ENCODE measurements at places on chromosomes 12 and 14.

DNA sequence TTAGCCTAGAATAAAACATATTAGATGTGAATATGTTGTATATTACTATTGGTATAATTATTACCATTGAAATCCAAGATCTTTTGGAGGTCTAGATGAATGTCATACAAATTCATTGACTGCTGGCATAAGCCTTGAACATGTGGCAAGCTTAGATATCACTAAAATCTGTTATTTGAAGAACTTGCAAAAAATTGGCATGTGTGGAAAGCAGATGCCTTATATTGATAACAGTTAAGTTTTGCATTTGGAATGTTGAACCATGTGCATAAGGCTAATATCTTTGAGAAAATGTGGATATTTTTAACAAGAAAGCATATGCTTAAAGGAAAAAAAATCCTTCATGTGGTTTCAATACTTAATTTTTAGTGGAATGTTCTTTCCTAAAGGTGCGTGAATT lies 203.6 kb upstream of the PRICKLE1 start:
- no peak for DNase-seq

DNA sequence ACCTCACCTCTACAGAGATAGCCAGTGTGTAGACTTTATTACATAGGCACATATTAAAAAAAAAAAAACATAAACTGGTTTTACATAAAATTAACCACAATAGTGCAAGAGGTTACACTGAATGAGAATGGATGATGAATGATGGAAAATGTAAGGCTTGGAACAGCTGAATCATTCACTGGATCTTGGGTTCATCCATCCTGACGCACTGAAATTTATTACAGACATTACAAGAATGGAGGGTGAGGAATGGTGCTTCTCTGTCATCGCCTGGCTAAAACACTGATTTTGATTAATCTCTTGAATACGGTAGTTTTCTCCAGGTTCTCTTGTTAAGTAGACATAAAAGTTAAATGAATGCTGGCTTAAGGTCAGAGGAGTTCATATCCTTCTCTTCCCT lies 40.0 kb upstream of the GTF2A1 start:
- DNase-seq = no peak

- no peak for DNase-seq
Observed at GRCh38 chr12:94750864-94751263, 100.5 kb upstream of the TMCC3 start.

- no peak for DNase-seq
Observed at GRCh38 chr14:104894331-104895206, 29.5 kb downstream of the CEP170B start.

DNA sequence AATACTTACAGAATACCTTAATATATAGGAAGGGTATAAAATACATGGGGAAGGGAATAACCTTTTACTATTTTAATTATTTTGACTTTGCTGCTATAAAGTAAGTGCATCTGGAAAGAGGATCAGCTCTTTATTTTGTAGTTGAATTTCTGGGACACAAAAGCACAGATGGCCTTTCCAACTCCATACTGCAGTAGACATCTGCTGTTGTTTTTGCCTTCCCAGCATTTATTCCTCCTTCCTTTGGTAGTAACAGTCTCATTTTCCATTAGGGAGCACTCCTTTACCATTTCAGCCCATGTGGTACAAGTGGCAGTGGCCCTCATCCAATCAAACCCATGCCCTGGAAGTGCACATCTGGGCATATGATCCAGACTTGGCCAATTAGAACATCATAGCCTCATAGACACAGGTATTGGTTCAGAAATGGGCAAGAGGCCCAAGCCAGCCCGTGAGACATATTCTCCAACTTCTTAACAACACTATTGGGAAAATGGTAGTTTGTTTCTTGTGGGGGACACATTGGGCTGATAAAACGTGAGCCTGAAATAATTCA lies 64.8 kb upstream of the YARS2 start:
- no peak for DNase-seq

DNA sequence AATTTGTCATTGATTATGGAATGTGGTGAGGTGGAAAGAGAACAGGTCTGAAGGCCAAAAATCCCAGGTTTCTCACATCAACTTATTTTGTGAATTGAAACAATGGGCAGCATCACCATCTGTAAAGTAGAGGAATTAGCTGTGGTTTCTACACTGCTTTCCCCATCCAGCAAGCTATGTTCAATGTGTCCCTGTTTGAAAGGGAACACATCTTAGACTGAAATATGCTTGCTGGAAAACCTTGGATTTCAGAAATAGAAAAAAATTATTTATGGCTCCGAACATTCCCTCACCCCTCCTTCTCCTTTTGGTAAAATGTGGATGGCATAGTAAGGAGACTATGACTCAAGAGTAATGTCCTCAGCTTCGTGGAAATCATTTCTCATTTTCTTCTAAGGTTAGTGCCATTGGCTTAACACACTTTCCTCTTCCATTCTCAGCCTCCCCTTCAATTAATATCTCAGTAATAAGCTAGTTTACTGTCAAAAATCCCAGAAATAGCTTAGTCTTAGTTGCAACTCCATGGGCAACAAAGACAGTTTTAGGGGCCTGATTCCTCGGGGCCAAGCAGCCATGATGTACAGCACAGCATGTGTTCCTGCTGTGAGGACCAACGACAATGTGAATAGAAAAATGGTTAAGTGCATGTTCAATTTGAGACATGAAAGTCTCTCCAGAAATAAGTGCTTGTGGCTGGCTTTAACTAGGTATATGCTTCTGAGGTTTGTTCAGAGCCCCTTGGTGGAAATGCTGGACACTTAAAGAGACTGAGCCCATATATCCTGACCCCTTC lies 205.8 kb upstream of the SLC38A2 start:
- DNase-seq = no peak

- no peak for DNase-seq
Observed at GRCh38 chr12:104938371-104938770, 19.7 kb downstream of the SLC41A2 start.

DNA sequence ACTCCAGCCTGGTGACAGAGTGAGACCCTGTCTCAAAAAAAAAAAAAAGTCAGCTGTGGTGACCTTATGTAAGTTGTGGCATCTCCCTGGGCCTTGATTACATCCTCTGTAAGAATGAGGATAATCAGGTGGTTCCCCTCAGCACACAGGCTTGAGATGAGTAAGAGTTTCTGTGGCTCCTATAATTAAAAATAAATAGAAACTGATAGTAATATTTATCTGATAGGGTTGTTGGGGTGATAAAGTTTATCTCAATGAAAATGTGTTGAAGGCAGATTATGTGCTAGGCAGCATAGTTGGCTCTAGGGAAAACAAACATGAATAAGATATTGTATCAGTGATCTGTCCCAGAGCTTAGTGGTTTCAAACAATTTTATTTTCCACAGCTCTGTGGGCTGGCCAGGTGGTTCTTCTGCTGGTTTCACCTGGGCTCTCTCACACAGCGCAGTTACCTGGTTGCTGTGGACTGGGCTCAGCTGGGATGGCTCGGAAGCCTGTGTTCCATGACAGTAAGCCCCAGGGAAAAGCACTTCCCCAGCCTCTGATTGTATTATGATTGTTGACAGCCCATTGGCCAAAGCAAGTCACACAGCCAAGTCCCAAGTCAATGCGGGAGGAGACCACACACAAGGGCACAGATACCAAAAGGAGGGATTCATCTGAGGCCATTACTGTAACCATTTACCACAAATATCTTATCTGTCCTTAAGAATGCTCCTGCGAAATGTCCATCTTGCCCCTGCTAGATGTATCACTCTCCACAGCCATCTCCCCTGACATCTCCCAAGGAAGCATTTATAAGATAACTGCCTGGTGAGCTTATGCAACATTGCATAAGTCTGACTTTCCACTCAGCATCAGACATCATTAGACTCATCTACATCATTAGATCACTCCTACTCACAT lies 151.7 kb downstream of the NUAK1 start:
- no peak for DNase-seq

GRCh38 chr14:31024577-31025366 lies 677 bp upstream of the AP4S1 start:
- no peak for DNase-seq

GRCh38 chr12:98370976-98371375 lies 144.4 kb upstream of the TMPO start:
- no peak for DNase-seq

- no peak for DNase-seq
Observed at GRCh38 chr12:131082290-131083194, 128.8 kb downstream of the ADGRD1 start.

DNA sequence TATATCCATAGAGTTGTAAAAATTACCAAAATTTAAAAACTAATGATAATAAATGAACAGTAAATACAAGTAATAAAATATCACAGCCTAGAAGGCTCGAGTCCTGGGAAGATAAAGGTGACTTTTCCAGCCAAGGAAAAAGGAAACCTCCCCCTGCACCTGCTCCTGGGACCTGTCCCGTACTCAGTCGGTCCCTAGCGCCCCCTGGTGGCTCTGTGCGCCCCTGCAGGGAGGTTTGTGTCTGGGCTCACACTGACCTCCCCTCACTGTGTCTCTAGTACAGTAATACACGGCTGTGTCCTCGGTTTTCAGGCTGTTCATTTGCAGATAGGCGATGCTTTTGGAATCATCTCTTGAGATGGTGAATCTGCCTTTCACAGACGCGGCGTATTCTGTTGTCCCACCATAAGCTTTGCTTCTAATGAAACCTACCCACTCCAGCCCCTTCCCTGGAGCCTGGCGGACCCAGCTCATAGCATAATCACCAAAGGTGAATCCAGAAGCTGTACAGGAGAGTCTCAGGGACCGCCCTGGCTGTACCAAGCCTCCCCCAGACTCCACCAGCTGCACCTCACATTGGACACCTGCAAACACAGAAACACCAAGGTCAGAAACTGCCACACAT lies 1030.4 kb downstream of the TMEM121 start:
- peak; percentile 54 for DNase-seq
